Inflammatory macrophage treated with lipopolysaccharide for 4 hours (primary cell): ENCODE measurements at places on chromosomes 16 and 17.

DNA sequence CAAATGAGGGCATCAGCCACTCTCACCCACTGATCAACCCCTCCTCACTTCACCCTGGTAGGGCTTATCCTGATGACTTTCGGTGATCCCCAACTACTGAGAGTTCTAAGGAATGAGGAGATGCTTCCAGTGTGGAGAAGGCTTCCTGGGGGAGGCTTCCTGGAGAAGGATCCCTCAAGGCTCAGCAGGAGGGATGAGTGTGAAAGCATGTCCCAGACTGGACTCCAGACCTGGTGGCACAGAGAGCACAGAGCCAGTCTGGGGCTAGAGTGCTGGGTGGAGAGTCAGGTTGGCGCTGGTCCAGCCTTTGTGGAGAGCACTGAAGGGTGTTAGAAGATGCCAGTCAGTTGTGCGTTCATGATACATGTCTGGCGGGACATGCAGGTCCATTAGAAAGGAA, 53.7 kb downstream of the PLD6 start:
- DNase-seq, result no peak

- DNase-seq, result no peak
Measured at GRCh38 chr16:1338119-1338730, 4.8 kb downstream of the BAIAP3 start.

DNA sequence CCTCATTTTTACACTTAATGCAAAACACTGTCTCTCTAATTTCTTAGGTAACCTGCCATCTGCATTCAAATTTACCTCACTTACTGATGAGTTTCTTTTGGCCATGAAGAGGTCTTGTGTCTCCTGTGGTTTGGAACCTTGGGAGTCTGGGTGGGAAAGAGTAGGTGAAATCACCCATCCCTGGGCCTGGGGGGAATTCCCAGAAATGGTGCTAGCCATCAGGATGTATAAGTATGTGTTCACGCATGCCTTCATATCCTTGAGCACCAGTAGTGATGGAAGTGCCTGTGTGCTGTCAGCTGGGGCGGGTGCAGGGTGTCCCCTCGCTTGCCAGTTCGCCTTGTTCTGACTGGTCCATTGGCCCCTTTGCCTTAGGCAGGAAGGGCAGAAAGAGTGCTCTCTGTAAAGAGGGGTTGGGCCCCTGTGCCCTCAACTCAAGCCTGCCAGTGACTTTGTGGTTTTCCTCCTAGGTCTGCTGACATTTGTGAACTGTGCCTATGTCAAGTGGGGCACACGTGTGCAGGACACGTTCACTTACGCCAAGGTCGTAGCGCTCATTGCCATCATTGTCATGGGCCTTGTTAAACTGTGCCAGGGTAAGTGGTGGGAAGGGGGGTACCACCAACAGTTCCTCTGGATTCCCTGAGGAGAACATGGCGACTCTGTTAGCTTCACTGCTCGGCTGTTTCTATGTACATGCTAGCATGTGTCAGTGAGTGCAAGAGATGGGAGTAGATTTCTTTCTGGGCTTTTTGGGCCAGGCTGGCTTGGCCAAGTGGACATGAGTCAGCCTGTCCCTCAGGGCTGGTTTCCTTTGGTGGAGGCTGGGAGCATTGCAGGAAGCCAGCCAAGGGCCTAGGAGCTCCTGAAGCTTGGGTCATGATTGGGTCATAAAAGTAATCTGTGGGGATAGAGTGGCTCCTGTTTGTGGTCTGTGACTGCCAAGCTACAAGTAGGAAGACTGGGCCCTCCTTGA, 23.2 kb downstream of the SLC7A6OS start:
- peak; percentile 50 for DNase-seq

DNA sequence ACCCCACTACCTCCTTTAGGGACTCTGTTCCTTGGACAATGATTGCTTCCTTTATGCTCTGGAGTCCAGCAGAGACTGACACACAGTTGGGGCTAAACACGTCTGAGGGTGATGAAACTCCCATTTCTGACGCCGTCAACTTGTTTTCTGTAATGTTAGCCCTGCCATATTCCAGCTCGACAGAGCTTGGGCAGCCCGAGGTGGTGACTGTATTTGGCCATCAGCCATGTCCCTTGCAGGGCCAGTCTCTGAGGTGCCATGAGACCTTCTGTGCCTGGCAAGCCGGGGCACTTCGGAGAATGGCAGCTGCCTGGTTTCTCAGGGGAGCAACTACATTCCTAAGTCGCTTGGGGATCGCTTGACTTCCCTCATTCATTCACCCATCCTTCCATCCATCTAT, 278.9 kb upstream of the TNRC6C start:
- DNase-seq, result no peak

GRCh38 chr17:27578718-27579085, 52.3 kb upstream of the LGALS9 start:
- no peak for DNase-seq

DNA sequence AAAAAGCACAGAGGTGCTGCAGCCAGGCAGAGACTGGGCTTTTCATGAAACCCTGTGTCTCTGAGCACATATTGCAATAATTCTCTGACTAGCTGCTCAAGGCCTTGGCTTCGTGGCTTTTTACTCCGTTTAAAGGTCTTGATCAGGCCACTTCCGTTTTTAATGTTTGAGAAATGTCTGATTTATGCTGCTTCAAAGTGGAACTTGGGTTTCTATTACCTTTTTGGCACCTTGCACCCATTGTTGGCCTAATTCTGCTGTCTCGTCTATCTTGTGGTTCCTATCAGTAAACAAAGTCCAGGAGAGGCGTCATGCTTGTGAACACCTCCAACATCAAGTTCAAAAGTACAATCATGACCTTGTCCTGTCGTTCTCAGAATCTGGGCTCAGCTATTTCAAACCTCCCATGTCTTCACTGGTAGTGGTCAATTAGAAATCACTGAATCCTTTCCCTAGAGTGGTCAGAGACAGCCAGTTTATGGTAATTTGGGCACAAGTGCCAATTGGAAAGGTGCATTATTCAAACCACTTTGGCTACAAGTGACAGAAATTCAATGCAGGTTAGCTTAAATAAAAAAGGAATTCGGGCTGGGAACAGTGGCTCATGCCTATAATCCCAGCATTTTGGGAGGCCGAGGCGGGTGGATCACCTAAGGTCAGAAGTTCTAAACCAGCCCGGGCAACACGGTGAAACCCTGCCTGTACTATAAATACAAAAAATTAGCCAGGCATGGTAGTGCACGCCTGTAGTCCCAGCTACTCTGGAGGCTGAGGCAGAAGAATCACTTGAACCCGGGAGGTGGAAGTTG, 33.3 kb upstream of the METTL9 start:
- peak; percentile 57 for DNase-seq
